ENCODE measurements at places on chromosomes 4 and X.

DNA sequence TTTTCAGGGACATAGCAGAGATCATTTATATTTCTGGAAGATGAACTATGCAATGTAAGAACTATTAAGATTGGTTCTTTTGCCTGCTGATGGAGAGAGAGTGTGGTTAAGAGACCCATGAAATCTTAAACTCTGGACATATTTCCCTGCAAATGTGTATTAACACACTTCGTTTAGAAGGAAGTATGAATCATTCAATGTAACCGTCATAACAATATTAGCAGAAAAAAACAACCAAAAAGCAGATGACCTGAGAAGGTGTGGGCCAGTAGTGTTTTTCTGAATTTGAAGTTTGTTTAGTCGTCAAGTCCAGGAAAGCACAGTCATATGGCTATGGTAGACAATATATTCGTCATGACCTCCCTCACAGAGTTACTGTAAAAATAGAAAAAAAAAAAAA, 2.5 kb upstream of the TMPRSS11D start:
- DNase-seq, result no peak

DNA sequence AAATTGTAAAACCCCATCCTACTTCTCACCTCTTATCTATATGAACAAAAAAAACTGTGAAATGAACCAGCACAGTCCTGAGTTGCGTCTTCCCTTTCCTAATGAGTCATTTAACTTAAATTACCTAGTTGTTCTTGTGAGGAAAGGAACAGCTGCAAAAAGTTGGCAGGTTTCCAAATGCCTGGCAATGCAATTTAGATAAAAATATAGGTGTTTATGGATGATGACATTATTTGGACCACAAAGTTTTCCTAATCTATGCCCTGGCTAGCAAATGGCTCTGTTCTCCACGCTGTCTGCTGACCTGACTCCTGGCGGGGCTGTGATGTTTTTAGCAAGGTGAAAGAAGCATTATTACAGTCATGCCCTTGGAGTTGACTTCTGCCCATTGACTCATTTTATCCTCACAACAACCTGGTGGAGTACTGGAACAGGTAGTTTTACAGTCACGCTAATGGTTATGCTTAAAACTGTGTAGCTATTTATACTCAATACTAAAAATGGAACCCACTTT, 29.8 kb upstream of the RELL1 start:
- DNase-seq, result no peak

GRCh38 chrX:38342853-38343778, 9.3 kb upstream of the OTC start:
- DNase-seq, result no peak

DNA sequence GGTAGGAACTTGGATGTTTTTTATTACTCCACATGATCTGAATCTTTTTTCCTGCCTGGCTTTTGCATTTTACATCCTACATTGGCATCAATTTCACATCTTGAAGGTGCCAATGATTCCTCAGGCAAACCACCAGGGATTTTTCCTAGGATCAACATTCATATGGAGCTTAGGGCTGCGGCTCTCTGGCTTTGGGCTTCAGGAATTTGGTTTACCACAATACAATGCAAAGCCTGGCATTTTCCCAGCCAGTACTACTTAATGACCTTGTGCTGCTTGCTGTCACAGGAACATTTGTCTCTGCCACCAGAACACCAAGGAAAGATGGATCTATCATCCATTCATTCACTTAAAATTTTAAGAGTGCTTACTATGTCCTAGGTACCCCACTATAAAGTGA, 180.7 kb downstream of the PDGFC start:
- no peak for DNase-seq

GRCh38 chr4:53100501-53101190, 238.5 kb downstream of the RASL11B start:
- DNase-seq, result no peak

- DNase-seq, result no peak
Measured at GRCh38 chr4:144514736-144515135, 131.2 kb upstream of the HHIP start.

DNA sequence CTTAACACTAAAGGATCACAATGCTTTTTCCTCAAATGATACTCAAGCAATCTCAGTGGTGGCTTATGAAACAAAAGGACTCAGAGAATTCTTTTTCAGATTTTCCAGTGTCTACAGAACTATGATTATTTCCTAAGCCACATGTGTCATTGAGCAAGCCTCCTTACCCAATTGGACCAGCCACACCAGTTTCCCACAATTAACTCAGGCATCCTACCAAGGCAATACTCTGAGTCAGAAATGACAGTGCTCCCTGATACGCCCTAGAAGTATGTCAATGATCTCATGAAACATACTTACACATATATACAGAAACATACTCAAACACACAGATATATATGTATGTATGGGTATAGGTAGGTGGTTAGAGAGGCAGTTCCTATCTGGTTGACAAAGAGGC, 4.8 kb downstream of the ADAMTS3 start:
- no peak for DNase-seq

- DNase-seq, result no peak
Measured at GRCh38 chr4:124810827-124811226, 98.3 kb upstream of the ANKRD50 start.

DNA sequence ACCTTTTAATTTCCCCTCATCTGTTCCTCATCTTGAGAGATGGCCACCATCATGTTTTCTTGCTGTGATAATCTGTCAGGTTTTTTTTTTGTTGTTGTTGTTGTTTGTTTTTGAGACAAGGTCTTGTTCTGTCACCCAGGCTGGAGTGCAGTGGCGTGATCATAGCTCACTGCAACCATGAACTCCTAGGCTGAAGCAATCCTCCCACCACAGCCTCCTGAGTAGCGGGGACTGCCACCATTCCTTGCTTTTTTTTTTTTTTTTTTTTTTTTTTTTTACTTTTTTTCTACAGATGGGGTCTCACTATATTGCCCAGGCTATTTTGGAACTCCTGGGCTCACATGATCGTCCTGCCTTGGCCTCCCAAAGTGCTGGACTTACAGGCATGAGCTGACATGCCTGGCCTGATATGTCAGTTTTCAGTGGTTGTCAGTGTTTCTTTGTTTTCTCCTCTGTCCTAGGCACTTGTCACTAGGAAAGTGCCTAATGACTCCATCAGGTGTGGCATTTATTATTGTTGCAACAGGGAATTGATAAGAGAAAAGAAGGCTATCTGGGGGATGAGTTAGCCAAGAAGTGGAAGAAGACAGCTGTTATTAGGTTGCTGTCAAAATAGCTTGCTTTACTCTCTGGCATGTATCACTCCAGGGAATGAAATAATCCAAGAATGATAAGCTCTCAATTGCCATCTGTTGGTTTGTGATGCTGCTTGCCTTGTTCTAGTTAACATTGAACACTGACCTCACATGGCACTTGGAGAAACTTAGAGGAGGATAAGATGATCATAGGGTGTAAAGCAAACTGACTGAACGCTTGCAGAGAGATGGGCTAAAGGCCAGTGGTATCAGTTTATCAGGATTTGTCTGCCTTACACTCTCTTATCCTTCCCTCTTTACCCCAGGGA, 41.7 kb downstream of the TMEM164 start:
- DNase-seq, result no peak

- no peak for DNase-seq
Measured at GRCh38 chr4:56062526-56063145, 113.9 kb downstream of the CEP135 start.

GRCh38 chr4:146439437-146439836, 82.3 kb downstream of the SLC10A7 start:
- DNase-seq, result no peak

- no peak for DNase-seq
Measured at GRCh38 chr4:53804719-53805118, 213.4 kb upstream of the LNX1 start.

- no peak for DNase-seq
Measured at GRCh38 chr4:182307746-182308145, 64.5 kb downstream of the TENM3 start.

GRCh38 chrX:18883234-18883960, 100.5 kb downstream of the PHKA2 start:
- no peak for DNase-seq

GRCh38 chrX:79081895-79082512, 62.5 kb upstream of the GPR174 start:
- DNase-seq, result no peak

- DNase-seq, result no peak
Measured at GRCh38 chr4:102809190-102809589, 18.2 kb downstream of the UBE2D3 start.

- no peak for DNase-seq
Measured at GRCh38 chrX:54564936-54565335, 34.9 kb downstream of the GNL3L start.
